ENCODE measurements at places on chromosomes 2 and 18.

DNA sequence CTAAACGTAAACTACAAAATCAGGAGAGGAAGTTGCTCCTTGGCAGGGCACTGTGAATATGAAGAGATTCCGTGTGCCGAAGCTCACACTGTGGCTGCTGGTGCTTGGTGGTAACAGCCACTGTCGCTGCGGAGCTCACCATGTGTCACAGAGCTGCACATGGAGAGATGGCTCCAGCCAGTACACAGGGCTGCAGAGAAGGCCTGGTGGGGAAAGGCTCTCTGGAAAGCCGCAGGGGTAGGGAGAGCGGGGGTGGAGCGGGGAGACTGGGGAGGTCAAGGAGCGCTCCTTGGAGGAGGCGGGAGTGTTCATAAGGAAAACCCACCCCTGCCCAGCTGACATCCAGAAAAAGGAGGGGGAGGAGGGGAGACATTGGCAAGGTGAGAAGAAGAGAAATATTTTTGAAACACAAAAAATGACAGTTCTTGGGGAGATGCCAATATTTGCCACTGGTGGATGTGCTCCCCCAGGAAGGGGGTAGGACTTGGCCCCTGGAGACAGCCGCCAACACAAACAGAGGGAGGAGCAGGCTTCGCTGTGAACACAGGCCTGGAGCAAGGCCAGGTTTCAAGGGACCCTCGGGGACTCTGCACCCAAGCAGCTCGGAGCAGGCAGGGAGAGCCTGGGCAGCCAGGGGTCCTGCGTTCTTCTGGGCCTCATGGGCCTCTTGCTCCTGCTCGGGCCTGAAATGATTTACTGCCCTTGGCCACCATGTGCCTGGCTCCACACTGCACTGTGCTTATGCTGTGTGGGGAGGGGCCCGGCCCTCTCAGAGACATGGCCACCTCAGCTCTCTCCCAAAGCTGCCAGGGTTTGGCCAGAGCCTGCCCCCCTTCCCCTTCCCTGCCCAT is 102.6 kb upstream of the GLI2 start:
- DNase-seq = no peak

- DNase-seq = no peak
Observed at GRCh38 chr2:55026202-55026601, 24.0 kb downstream of the RTN4 start.

DNA sequence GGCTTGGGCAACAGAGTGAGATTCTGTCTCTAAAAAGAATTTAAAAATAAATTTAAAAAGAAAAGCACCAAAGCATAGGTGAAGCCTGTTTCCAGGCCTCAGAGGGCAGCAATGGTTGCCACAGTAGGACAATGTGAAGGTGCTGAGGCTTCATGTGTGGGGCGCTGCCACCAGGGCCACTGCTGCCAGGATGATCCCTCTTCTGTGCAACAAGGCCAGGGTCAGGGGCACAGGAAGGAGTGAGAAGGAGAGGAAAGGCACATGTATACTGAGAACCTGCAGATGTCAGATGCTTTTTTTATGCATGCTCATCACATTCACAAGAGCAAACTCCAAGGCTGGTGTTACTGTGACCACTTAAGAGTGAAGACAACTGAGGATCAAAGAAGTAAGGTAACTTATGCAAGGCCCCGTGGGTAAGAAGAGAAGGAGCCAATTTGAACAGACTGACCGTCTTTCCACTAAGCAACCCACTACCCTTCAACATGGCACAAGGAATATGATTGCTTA is 79.7 kb upstream of the ACKR3 start:
- no peak for DNase-seq

GRCh38 chr2:187884003-187884402 is 329.8 kb upstream of the TFPI start:
- DNase-seq = no peak

DNA sequence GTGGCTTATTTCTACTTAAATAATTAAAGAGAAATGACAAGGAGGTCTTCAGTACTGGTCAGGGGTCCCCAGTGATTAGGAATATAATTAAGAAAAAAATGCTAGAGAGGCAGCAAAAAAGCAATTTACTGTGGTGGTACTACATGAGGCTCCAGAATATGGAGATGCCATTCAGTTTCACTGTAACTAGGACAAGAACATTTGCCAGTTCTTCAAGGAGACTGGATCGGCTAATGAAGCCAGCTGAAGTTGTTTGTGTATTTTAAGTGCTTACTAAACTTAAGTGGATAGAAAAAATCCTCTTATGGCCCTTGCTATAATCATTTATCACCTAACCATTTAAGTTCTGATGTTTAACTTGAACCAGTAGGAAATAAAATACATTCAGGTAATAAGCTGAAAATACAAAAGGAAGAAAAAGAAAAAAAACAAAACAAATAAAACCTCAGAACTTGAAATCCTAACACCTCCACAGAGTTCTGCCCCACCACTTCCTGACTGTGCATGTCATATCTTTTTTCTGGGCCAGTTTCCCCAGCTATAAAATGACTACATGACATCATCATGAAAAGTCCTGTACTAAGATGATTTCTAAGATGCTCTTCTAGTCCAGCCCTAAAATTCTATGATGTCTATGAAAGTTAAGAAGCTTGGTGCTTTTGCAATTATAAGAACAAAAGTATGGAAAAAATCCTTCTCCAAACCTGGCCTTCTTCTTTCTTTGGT is 98.0 kb downstream of the TRABD2A start:
- DNase-seq = no peak

DNA sequence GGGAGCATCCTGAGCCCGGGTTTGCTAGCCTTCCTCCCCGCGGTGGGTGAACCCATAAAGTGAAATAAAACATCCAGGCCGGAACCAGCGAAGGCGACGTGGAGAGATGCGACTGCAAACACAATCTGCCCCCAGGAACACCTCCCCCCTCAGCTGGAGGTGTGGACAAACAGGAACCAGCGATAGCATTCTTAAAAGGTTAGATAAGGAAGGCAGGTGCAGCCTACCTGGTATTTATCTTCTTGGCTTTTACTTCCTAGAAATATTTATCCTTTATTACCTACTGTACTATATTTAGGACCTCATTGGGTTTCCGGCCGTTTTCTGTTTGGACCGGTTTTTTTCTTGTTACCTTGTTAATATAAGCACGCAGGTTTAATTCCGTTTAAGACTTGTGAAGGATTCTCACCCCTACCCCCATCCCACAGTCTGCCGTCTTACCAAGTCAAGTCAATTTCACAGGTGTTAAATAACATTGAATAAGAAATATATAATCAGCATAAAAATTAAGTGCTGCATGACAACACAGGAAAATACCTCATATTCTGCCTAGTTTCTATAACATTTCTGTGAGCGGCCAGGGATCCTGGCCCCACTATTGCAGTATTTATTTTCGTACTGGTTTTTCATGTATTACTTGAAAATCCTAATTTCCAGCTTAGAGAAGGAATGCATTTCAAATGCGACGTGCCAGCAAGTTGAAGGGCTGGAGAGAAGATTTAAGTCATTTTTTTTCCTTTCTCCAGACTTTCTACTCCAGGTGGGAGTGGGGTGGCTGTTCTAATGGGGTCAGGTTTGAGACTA is 224.0 kb upstream of the ID2 start:
- no peak for DNase-seq

GRCh38 chr2:20372896-20373640 is 22.4 kb upstream of the PUM2 start:
- DNase-seq = no peak

GRCh38 chr18:4208366-4208765 is 246.7 kb downstream of the DLGAP1 start:
- no peak for DNase-seq

DNA sequence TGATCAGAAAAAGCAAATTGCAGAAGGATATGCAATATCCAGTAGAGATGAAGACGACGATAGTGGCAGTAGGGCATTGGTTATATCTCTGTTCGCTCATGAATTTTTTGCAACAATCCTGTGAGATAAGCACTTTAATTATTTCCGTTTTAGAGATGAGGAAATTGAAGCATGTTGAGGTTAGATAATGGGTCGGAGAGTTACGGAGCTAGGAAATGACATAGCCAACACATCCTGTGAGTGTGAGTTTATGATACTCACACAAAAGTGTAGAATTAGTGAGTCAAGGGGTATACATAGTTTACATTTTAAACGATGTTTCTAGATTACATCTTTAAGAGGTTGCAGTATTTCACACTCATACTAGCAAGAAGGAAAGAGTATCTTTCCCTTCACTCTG is 123.1 kb upstream of the ARL4C start:
- no peak for DNase-seq

GRCh38 chr2:234684466-234684865 is 187.6 kb upstream of the ARL4C start:
- DNase-seq = no peak

DNA sequence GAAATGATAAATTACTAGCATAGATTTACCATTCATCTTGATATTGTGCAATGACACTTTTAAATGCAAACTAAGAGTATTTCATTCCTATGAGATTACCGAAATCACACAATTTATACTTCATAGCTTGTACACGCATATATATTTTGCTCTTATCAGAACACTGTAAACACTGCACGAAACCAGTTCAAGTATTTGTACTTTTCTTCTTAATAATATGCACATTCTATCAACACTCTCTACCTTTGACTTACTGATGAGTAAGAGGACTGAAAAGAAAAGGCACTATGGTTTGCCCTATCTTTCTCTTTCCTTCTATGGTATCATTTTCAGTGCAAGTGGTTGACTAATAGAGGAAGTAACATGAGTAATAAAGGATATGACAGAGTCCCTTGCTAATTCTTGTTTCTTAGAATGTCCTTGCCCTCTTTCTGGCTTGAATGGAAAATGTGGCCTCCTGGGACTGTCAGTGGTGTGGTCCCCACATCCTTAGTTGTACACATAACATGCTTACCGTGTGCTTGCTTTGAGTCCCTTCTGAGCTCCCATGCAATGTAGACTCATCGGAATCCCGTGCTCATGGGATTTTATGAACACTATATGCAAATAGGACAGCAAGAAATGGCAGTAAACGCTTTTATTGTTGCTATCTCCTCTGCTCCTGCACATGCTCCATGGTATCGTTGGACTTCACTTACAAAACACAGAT is 363.5 kb upstream of the TNP1 start:
- no peak for DNase-seq

GRCh38 chr2:149155196-149155969 is 116.9 kb downstream of the LYPD6B start:
- DNase-seq = no peak

- DNase-seq = no peak
Observed at GRCh38 chr2:239866778-239867177, 158.4 kb downstream of the NDUFA10 start.

- DNase-seq = peak; percentile 58
Observed at GRCh38 chr2:226791056-226791486, 8.5 kb downstream of the IRS1 start.

DNA sequence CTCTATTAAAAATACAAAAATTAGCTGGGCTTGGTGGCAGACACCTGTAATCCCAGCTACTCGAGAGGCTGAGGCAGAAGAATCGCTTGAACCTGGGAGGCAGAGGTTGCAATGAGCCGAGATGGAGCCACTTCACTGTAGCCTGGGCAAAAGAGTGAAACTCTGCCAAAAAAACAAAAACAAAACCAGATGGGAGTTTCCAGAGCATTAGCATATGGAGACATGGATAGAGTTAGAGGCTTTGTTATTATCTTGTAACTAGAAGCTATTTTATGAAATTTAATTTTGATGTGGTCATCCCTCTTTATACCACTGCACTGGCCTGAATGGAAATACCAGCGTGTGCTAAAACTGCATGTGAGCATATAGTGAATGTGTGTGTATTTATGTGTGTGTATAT is 58.9 kb downstream of the TRAPPC8 start:
- DNase-seq = no peak

DNA sequence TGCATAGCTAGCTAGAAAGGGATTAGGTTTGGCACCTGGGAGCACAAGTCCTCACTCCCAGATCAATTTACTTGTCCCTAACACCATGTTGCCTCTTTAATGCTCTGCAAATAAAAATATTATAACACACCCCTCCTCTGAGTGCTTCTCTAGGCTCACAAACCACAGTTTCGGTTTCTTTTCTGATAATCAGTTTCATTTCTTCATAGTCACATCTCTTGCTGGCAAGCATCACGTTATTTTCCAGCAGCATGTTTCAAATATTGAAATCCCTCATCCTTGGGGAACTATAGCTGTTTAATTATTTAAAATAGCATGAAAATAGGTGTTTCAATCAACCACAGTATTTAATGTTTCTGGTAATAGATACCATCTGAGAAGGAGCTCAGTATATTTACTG is 13.9 kb upstream of the SMCHD1 start:
- DNase-seq = no peak

- no peak for DNase-seq
Observed at GRCh38 chr18:2900684-2901422, 54.0 kb downstream of the EMILIN2 start.

DNA sequence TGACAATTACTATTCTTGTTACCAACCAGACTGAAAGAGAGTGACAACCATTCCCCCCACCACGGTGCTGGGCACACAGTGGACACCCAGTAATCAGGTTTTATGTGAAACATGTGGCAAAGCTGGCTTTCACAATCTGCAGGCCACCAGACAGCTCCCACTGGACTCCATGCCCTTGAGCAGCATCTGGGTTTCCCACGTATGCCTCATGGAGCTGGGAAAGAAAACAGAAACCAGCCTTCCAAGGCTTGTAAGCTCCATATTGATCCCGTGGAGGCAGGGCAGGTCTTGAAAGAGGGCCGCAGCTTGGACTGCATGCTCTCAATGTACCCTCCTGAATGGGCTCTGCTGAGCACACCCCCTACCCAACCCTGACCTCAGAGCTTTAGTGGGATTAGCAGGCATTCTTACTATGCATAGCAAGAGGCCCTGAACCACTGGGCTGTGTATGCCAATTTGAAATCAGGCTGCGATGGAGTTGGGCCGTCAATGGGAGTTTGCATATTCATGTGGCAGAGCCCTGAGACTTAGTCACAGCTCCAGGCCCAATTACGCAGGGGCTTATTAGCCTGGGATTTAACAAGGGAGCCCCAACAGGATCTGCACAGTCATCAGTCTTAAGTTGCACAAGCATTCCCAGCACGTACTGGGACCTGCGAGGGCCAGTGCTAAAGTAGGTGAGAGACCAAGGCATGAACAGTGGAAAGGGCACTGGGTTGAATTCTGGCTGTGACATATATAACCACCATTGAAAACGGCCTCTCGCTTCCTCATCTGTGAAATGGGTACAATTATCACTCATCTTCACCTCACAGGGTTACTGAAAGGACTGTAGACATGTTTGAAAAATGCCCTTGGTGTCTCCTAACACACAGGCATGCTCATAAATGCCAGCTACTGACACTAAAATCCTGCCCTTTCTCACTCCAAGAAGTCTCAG is 10.5 kb downstream of the C1QL2 start:
- no peak for DNase-seq

- DNase-seq = no peak
Observed at GRCh38 chr2:20633001-20633400, 17.9 kb downstream of the HS1BP3 start.

GRCh38 chr2:44285174-44285573 is 9.9 kb downstream of the SLC3A1 start:
- DNase-seq = no peak

DNA sequence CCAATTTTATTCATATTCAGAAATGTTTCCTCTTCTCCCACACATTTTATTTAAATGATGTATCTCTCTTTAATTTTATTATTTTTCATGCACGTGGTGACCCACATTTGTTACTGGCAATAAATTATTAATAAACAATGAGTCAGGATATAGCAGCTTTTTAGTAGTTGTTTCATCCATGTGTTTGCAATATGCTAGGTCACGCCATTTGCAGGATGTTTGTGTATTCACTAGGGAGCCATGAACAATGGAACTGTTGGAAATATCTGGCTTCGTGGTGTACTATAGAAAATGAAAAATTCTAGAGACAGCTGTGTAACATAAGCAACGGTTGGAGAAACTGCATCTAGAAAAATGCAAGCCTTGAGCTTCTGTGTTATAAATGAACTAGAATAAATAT is 176.0 kb upstream of the COL3A1 start:
- no peak for DNase-seq

All from D341Med (cell line).